ENCODE measurements at places on chromosomes 13 and 19.
A peak's percentile ranks its signal among the peaks of the same experiment; 100 is the strongest.

GRCh38 chr13:109669234-109669612 is 117.2 kb downstream of the IRS2 start:
- no peak for DNase-seq

GRCh38 chr19:32404933-32405430 is 588 bp upstream of the DPY19L3 start:
- no peak for DNase-seq

GRCh38 chr19:30596813-30597399 is 224.7 kb downstream of the ZNF536 start:
- no peak for DNase-seq

DNA sequence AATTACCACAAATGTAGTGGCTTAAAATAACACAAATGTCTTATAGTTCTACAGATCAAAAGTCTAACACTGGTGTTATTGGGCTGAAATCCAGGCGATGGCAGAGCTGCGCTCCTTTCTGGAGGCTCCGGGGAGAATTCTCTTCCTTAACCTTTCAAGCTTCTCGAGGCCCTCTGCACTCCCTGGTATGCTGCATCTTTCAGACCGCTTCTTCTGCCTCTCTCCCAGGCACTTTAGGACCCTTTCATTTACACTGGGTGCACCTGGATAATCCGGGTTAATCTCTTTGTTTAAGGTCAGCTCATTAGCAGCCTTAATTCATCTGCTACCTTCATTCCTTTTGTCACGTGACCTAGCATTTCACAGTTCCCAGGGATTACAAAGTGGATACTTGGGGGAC is 211.3 kb upstream of the RFC3 start:
- no peak for DNase-seq

- DNase-seq = no peak
Observed at GRCh38 chr19:28882818-28883217, 330.1 kb downstream of the UQCRFS1 start.

GRCh38 chr13:61146158-61146557 is 269.5 kb downstream of the PCDH20 start:
- DNase-seq = no peak

DNA sequence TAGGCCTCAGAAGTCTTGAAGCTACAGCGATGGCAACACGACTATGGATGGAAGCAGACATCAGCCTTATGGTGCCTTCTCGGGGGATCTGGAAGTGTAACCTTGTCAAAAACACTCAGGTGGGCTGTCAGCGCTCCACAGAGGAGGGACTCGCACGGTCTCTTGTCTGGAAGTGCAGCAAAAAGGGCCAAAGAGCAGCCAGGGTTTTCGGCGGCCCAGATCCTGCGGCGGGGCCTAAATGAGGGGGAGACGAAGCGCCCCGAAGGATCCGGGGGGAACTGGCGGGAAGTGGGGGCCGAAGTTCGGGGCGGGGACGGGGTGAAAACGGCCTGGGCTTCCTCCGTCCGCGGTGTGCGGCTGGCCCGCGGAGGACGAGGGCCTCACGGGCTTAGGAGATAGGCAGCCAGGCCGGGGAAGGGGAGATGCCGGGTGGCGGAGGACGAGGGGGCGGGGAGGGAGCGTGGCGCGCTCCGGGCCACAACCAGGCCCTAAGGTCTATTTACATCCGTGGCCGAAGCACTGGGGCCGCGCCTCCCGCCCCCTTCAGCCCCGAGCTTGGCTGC is 637 bp downstream of the RANBP3 start:
- DNase-seq = no peak

DNA sequence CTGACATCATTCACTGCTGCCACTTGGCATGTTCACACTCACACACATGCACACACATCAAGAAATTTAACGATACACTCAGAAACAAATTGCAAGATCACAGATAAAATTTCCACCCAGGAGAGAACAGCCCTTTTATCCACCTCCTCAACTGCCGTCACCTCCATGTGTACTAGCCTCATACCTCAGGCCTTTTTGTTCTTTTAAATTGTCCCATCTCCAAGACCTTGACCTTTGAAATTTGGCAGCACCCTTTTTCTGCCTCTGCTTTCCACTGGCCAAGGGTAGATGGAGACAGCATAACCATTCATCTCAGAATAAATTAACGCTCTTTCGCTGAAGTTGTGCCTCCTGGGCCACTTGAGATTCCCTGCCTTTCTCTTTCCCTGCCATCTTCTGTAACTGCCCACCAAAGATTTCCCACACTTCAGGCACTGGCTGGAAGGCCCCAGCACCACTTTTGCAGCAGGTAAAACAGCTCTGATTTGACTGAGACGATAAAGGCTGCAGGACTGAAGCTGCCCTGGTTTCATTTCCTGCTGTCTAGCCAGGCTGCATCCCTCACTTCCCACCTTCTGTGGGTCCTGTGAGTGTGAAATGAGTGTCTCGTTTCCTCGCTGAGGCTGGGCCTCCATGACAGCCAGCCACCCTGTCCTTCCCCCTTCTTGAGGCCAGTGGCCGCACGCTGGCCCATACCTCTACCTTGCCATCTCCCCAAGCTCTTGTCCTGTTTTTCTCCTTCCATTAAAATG is 39.3 kb downstream of the MBNL2 start:
- no peak for DNase-seq

GRCh38 chr13:83450591-83450990 is 431.7 kb downstream of the SLITRK1 start:
- peak; percentile 35 for DNase-seq

GRCh38 chr13:99418843-99419140 is 82.5 kb upstream of the TM9SF2 start:
- no peak for DNase-seq

GRCh38 chr19:31350033-31350692 is 927 bp upstream of the TSHZ3 start:
- DNase-seq = no peak

GRCh38 chr13:57123681-57124080 is 17.0 kb upstream of the PRR20A start:
- no peak for DNase-seq

DNA sequence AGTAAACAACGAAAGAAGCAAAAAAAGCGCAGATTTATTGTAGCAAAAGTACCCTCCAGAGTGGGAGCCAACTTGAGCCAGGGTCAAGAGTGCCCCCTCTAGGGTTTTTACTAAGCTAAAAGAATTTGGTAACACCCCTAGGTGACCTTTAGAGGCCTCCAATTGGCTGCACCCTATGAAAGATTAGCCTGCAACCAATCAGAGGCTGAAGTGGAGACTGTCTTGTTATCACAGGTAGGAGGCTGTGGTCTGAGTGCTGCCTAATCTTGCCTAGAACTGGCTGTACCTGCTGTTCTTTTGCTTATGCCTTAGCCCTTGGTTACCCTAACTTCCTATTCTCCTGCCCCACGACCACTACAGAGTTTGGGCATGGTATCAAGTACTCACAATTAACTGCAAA is 38.3 kb downstream of the ANKRD10 start:
- no peak for DNase-seq

DNA sequence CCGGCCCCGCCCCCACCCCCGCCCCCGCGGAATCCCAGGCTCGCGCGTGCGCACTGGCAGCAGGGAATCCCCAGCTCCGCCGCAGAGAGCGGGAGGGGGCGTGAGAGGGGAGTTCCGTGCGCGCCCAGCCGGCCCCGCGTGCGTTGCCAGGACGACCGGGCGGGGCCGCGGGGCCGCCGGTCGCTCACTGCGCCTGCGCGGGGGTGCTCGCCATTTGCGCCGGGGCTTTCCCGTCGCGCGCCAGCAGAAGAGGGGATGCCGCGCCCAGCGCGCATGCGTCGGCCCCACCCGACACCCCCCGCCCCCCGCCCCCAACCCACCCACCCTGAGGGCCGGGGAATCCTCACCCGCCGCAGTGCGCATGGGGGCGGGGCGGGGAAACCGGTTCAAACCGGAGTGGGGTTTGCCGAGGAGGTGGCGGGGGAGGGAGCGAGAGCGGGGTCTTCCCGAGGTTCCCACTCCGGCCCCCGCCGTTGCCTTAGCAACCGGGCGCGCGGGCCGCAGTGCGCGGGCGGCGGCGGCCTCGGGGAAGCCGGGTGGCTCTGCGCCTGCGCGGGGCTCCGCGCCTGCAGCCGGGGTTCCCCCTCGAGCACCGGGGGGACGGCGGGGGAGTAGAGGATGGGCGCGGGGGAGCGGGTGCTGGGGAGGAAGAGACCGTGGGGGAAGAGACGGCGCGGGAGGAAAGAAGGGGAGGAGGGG is 15.1 kb downstream of the CCDC124 start:
- peak; percentile 94 for DNase-seq

Measured in fibroblast of skin of right quadriceps (primary cell).